ENCODE measurements at places on chromosomes 7 and 10.

- no peak for DNase-seq
Observed at GRCh38 chr10:14296065-14296709, 34.5 kb downstream of the FRMD4A start.

- DNase-seq = no peak
Observed at GRCh38 chr10:18984531-18984930, 64.1 kb upstream of the MALRD1 start.

DNA sequence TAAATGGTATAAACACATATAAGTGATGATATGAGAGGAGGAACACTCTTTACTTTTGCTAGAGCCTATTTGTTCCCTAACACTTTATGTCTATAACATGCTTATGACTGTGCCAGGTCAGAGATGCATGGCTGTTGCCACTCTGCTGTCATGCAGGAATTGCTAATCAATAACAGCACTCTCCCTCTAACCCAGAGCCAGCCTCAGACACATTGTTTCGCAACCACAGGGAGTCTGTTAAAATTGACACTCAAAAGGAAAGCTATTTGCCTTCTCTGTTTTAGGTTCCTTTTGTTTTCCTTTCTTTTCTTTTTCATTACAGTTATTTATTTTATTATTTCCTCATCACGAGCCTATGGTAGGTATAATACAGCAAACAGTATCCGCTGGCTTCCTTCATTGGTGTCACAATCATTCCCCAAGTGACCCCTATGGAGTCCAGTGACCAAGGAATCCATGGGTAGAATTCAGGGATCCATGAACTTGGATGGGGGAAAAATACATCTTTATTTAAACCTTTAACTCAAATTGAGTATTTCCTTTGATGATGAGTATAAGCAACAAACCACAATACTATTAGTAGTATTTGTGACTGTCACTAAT lies 6.8 kb downstream of the PON2 start:
- no peak for DNase-seq

GRCh38 chr7:33107136-33108066 lies 1.8 kb downstream of the RP9 start:
- no peak for DNase-seq

GRCh38 chr7:2006921-2007381 lies 225.8 kb downstream of the MAD1L1 start:
- no peak for DNase-seq

- no peak for DNase-seq
Observed at GRCh38 chr10:103498936-103499638, 5.6 kb downstream of the NEURL1 start.

DNA sequence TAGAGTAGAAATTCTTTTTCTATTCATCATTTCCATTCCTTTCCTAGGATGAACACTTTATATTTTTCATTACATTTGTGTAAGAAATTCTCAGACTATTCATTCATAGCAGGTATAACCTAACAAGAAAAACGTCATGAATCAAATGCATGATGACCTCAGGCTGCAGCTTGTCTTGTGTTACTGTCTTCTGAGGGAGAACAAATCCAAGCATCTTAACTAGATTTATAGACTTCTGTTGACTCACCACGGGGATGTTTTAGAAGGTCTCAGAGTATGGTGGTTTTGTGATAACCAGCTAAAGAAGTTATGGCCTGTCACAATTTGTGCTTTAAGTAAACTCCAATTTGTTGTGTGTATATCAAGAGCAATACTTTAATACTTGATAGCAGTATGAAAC lies 102.7 kb downstream of the ANKRD7 start:
- no peak for DNase-seq

- no peak for DNase-seq
Observed at GRCh38 chr10:70621503-70622078, 19.1 kb upstream of the PRF1 start.

GRCh38 chr7:115230882-115231571 lies 309.1 kb downstream of the MDFIC start:
- no peak for DNase-seq

DNA sequence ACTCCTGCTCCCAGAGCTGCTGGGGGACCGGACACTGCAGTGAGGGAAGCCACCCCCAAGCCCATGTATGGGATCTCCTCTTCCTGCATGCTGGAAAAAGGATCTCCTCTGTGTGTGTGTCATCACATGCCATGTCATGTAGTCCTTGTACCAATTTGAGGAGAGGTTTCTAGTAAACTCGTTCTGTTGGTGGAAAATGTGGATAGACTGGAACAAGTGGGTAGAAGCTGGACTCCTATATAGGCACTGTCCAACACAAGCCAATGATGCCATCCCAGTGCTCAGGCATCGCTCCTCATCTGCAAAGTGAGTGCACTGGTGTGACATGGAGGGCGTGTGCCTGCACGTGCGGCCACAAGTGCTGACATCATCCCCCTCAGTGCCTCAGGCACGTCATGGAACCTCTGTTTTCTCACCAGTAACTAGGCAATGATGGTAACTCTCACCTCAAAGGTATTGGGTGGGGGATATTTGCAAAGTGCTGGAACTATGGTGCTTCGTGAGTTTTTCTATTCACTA lies 19.3 kb downstream of the MYO1G start:
- DNase-seq = no peak

- no peak for DNase-seq
Observed at GRCh38 chr10:61404751-61405150, 48.4 kb downstream of the TMEM26 start.

- DNase-seq = no peak
Observed at GRCh38 chr7:151785681-151785965, 91.3 kb downstream of the PRKAG2 start.

DNA sequence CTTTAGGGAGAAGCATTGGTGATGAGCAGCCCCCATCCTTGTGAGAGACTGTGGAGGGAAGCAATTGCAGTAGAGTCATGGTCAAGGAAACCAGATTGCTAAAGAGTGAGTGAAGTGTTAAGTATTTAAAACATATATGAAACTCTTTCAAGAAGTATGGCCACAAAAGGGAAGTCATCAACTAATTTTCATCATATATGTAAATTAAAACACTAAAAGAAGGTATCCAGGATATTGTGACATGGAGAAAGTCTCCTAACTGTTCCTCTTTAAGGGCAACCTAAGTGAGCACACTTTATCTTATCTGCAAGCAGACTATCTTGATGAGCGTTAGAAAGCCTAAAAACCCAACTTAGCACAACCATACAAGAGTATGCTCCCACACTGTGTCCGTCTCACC lies 69.7 kb downstream of the CD36 start:
- no peak for DNase-seq

DNA sequence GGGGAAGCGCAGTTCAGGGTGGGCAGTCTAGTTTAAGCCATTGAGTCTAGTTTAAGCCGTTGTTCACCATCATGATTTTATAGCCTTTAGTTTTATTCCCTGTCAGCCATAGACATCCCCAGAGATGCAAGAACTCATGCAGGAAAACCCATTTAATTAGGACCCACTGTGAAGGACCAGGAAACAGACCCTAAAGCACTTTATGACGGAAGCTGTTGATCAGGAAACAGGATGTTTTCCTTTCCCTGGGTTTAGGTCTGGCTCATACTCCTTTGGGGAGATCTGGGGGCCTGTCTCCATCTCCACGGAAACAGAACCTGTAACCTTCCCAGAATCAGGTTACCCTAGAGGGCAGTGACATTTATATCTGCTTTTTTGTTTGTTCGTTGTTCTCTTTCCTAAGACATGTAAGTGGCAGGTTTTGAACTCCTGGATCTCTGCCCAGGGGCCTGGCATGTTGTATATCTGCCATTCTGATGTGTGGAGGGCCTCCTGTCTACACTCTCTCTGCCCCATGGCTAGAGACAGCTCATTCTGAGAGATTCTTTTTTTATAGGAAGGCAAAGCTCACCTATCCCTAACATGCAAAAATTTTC lies 657.2 kb upstream of the GALNT17 start:
- no peak for DNase-seq

DNA sequence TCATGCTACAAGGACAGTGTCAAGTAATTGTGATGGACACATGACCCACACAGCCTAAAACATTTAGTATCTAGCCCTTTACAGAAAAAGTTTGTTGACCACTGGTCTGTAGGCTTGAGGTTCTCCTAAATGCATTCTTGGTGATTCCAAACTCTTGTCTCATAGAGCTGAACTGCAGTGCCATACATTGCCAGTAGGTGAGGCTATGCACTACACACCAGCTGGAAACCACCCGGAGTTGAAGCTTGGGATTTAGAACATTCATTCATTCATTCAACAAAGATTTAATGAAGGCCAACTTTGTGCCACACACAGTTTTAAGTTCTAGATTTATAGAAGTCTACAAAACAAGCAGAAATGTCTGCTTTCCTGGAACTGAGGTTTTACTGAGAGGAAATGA lies 77.3 kb upstream of the TCF7L2 start:
- no peak for DNase-seq

- no peak for DNase-seq
Observed at GRCh38 chr7:7249814-7250213, 67.5 kb downstream of the C1GALT1 start.

Measured in T-helper 17 cell (primary cell).